ENCODE measurements at places on chromosomes 5 and 9.

DNA sequence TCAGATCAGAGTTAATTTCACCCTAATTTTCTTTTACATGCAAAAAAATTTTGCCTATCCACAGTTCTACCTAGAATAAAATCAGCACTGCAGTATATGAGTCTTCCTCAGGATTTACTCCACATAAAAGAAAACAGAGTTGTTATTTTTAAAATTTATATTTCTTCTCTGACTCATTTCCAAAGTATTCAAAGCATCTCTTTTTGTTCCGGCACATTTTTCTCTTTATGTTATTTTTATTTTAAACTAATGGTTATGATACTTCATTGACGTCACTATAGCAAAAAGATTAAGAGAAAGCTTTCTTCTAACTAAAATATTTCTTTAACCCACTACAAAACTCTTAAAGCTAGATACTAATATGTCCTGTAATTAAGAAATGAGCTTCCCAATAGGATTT, 590.4 kb downstream of the PRELID2 start:
- DNase-seq = no peak

DNA sequence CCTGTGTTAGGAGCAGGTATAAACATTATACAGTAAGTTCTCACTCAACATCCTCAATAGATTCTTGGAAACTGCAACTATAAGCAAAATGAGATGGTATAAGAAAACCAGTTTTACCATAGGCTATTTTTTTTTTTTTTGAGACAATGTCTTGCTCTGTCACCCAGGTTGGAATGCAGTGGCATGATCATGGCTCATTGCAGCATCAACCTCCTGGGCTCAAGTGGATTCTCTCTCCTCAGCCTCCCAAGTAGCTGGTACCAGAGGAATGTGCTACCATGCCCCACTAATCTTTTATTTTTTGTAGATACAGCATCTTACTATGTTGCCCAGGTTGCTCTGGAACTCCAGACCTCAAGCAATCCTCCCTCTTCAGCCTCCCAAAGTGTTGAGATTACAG, 50.1 kb upstream of the ADRB2 start:
- no peak for DNase-seq

GRCh38 chr9:115276621-115277020, 158.7 kb upstream of the TNC start:
- no peak for DNase-seq

- no peak for DNase-seq
Observed at GRCh38 chr5:149863830-149864229, 80.8 kb downstream of the PDE6A start.

GRCh38 chr5:5146530-5147160, 6.5 kb downstream of the ADAMTS16 start:
- no peak for DNase-seq

DNA sequence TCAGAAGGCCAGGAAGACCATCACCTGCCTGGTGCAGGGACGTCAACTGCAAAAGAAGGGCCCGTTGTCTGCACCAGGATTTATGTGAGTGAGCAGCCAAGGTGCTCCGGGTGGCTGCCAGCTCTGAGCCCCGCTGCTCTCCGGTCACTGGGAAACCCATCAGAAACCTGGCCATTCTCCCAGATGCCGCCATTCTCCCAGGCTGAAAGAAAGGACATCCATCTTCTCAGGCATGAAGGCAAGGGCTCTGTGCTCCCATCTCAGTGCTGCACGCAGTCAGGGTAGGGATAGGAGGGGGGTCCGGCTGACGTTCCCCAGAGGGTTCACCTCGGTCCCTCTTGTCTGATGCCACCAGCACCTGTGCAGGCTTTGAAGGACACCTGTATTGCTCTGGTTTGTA, 158.4 kb downstream of the ERCC6L2 start:
- DNase-seq = no peak

- DNase-seq = no peak
Observed at GRCh38 chr9:90843525-90843924, 41.9 kb downstream of the SYK start.

- DNase-seq = no peak
Observed at GRCh38 chr5:89313044-89313443, 430.1 kb upstream of the MEF2C start.

- DNase-seq = no peak
Observed at GRCh38 chr5:111810112-111810511, 53.1 kb upstream of the NREP start.

DNA sequence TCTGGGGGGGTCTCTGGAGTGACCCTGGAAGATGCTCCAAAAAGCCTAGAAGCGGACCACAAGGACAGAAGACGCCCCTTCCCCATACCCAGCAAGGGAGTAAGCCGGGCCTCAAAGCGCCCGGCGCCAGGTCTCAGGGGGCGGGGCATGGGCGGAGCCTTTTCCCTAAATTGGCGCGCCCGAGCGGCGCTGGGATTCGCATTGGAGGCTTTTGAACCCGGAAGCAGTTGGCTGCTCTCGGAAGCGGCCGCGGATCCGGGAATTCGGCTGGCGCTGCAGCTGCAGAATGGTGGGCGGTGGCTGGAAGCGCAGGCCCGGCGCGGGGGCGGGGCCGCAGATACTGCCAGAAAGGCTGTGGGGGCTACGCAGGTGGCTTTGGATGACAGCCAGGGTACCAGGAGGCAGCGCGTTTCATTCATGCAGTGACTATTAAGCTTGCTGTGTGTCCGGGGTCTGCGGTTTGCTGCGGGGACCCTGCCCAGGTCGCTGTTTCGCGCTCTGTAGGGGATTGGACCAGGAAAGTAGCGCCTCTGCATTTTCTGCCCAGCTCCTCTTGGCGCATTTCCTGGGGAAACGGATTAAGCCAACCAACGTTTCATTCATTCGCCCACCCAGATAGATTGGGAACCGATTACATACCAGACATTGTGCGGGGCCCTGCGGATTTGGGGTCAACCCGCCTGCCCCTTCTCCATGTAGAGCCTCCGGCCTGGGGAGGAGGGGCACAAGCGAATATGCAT, 83.0 kb upstream of the FREM1 start:
- DNase-seq = no peak

DNA sequence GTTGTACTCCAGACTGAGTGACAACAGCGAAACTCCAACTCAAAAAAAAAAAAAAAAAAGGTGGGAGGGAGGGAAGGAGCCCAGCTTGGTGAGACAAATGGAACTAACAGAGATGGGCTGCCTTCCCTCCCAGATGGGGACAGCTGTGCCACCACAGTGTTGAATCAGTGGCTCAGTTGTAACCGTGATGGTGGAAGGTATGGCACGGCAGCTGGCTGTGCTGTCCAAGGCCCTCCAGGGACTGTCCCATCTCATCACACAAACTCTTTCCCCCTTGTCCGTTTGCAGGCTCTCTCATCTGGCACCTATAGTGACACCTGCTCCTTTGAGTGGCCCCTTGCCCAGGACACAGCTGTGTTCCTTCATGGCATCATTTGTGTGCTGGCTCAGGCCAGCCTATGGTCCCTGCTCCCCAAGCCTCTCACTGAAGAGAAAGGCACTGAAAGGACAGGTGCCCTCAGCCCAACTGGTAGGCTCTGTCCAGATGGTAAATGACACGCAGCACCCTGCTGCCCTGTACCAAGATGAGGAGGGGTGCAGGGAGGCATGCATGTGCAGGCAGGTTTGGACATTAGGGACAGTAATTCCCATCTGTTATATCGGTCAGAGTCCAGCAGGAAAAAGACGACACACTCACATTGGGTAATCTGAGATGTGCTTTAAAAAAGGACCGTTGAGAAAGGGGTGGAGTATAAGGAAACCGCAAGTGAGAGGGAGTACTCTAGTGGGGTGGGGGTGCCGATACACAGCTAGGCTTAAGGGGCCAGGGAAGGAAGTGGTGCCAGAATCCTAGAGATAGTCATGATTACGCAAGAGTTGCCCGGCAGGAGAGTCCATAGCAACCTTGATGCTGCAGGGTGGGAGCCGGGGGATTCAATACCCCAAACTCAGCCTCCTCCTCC, 4.3 kb downstream of the SMIM33 start:
- no peak for DNase-seq

DNA sequence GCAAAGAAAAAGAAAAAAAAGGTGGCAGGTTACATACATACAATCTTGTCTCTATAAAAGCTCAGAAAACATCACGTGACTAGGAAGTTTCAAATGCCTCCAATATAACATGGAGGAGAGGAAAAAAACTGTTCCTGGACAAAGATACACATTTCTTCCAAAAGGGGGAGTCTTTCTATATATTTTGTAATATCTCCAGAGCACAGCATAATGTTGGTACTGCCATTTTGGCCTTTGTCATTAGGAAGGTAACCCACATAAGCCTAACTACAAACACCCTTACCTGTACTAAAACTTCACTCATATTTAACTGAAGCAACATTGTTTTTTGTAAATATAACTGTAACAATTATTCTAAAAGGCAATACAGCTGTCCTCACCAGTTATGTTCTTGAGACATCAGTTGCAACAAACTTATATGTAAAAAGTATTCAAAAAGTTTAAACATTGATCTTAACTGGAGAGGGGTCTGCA, 1.2 kb upstream of the BTF3 start:
- DNase-seq = no peak
